ENCODE measurements at places on chromosomes 2 and 18. TPM values are rescaled to one million over a fixed set of nuclear protein-coding genes. Genes with fewer than 3 reads are reported as not detected.

The LRP2 gene
- total RNA-seq = not detected

The XIRP2 gene
- total RNA-seq = not detected

The IL1B gene
- 0.18 TPM for total RNA-seq

The METTL4 gene
- 11.5 TPM for total RNA-seq

The ECEL1 gene
- not detected for total RNA-seq
